ENCODE measurements at places on chromosomes 16 and 17. TPM values are rescaled to one million over a fixed set of nuclear protein-coding genes. Genes with fewer than 3 reads are reported as not detected.

- no peak for DNase-seq
These were observed 60.0 kb downstream of the KLHDC4 start for GRCh38 chr16:87705771-87706277.

DNA sequence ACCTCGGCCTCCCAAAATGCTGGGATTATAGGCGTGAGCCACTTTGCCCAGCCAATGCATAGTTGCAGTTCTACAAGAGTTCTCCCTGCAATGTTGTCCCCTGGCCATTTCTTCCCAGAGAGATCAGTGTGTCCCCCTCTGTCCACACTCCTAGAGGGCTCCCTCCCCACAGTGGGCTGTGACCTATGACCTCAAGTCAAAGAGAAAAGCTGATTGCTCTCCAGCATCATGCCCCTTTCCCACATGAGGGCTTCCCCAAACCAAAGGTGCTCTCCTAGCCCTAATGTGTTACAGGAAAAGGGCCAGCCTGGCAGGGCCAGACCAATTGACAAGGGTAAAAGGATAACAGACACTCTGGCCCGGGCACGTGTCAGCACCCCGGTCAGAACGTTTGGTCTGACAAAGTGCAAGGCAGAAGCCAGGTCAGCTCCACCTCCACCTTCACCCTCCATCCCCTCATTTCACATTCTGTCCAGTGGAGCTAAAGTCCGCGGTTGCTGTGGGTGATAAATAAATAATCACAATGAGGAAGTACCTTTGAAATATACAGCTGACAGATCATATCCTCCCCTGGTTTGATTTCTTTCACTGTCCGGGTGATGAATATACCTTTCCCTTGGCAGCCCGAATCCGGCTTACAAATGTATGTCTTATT is 17.8 kb downstream of the TTLL6 start:
- no peak for DNase-seq

The USB1 gene
- total RNA-seq, result 64.6 TPM

The CXCL16 gene
- 4.8 TPM for total RNA-seq

Measured in endothelial cell of umbilical vein (primary cell).